ENCODE measurements at places on chromosomes 13 and 19.

DNA sequence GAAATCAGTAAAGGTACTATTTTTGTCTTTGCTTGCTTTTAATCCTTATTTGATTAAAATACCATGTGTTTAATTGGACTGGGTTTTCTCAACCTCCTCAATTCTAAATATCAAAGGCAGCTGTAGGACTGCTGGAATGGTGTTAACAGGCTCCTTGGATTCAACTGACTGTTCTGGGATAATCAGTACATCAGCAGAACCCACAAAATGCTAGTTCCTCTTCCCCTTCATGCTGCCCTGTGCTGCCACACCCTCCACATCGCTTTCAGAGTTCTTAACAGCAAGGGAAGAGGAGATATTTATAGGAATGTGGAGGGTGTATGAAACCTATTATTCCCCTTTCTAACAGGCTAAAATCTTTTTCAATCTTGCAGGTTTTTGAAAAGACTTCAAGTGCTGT is 82.4 kb downstream of the KCTD12 start:
- no peak for DNase-seq

DNA sequence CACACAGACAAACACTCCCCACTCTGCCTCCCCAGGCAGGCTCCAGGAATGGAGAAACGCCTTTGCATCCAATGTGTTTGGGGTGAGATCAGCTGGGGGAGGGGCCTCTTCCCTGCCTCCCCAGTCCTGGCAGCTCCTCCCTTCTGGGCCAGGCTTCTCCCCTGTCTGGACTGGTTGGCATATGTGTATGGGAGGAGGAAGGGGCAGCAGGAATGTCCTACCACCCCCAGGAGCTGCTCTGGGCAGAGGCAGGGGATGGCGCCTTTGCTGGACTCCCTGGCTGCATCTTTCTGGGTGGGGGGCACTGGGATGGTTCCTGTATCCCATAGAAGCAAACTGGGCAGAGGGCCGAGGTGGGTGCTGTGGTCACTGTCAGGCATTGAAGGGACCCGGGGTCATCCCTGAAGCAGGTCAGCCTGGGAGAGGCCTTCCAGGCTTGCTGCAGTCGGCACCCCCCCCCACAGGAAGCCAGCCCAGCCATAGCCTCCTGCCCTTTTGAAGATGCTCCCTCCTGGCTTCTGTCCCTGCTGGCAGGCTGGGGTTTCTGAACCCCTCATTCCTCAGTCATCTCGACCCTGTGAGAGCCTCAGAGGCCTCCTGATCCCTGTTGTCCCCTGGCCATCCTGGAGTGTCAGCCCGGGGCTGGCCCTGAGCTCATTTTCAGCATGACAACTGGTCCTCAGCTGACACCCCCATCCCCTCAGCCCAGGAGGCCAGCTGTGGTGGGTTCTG is 21.2 kb upstream of the SLC7A10 start:
- DNase-seq = no peak

DNA sequence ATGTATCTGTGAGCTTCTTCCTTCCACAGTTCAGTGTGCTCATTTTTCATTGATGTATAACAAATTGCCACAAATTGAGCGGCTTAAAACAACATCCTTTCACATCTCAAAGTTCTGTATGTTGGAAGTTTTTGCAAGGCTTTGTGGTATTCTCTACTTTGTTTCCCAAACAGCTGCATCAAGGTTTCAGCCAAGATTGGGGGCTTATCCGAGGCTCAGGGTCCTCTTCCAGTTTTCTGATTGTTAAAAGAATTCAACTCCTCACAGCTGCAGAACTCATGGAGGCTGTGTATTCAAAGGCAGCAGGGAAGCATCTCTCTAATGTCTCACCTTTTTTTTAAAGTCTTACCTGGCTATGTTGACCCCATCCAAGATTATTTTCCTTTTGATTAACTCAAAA is 1369.8 kb downstream of the PCDH9 start:
- DNase-seq = no peak

DNA sequence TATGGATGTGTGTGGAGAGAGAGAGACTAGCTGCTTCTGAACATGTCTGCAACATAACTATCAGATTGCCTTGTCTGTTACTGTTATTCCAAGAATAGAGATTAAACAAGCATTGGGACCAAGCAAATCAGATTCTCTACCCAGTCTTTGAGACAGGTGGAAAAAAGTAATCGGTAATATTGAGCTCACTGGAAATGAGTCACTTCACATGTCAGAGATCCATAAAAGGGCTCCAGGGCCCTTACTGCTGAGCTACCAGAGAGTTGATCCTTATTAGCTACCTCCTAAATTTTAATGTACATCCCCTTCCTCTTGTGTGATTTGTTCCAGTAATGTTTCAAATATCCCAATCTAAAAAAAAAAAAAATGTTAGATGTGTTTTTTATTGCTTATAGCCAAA is 2118.0 kb downstream of the PCDH9 start:
- no peak for DNase-seq

- DNase-seq = no peak
These were observed 31.4 kb upstream of the ZNF492 start for GRCh38 chr19:22602631-22603272.

GRCh38 chr13:26831336-26831908 is 70.8 kb upstream of the GPR12 start:
- no peak for DNase-seq

GRCh38 chr19:2759362-2759761 is 19.5 kb upstream of the SLC39A3 start:
- DNase-seq = no peak

GRCh38 chr19:46945694-46946489 is 73.7 kb upstream of the NPAS1 start:
- DNase-seq = no peak

DNA sequence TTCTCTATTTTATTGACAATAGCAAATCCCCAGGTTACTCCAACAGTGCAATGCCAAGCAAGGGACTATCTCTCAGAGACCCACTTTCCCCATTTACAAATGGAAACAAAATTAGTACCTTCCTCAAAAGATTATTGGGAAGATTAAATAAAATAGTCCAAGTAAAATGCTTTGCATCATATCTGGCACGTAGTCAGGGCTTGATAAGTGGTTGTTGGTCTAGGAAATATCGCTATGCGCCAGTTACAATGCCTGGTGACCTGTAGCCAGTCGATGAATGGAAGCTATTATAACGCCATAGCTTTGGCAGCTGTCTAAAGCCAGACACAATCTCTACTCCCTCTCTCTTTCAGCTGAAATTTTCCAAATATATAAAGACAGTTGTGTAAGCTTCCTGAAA is 220.3 kb downstream of the RAP2A start:
- DNase-seq = no peak

DNA sequence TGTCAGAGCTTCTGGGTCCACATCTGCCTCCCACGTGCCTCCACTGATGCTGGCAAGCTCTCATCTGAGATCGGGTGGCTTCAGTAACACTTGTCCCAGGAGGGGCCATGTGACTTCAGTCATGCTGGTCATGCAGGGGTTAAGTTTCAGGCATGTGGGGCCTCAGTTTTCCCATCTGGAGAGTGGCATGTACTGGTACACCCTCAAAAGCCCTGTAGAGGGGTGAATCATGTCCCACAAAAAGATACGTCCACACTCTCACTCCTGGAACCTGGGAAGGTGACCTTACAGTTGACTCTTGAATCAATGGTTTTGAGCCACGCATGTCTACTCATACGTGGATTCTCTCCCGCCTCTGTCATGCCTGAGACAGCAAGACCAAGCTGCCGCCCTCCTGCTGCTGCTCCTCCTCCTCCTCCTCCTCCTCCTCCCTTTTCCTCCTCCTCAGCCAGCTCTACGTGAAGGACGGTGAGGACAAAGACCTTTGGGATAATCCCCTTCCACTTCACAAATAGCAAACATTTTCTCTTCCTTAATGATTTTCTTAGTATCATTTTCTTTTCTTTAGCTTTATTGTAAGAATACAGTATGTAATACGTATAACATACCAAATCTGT is 53.7 kb downstream of the COMP start:
- DNase-seq = no peak

DNA sequence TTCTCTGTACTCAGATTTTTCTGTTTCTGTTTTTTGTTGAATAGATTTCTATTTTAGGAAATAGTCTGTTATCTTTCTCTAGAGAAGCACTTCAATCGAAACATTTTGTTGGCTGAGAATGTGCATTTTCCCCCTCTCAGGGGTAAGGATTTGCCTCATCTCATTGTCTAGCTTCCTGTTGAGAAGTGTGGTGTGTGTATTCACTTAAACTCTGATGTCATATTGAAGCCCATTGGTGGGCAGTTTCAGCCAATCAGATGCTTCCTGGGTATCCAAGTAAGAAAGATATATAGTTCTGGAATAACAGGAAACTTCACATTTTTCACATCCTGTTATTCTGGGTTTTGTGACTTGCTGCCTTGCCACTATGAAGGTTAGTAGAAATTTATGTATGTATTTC is 87.6 kb downstream of the ARHGEF7 start:
- DNase-seq = no peak

- DNase-seq = peak; percentile 17
These were observed 1.5 kb upstream of the ERICH4 start for GRCh38 chr19:41441321-41441945.

DNA sequence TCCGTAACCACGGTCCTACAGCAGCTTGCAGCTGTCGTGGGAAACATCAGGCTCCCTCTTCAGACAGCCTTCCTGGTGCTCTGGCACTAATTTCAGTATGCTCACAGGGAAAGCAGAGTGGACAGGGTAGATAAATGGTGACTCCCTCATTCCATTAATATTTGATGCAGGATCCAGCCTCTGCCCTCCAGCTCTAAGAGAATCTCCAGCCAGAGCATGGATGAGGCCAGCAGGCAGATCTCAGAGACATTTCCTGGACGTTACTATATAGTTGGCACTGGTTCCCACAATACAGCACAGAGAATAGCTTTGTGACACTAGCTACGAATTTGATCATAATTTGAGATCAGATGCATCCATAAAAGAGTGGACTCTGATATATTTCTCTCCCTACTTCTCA is 341.4 kb downstream of the LIG4 start:
- no peak for DNase-seq

DNA sequence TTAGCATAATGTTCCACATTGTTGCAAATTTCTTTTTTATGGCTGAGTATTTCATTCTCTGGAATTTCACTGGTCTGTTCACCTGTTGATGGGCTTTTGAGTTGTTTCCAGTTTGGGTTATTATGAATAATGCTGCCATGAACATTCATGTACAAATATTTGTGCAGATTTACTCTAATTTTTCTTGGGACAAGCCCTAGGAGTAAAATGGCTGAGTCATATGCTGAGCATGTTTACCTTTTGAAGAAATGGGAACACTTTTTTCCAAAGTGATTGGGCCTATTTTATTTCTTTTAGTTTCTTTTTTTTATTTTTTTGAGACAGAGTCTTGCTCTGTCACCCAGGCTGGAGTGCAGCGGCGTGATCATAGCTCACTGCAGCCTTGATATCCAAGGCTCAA is 4.7 kb upstream of the FBL start:
- no peak for DNase-seq

- no peak for DNase-seq
These were observed 84.7 kb downstream of the KDM4B start for GRCh38 chr19:5053661-5054060.

DNA sequence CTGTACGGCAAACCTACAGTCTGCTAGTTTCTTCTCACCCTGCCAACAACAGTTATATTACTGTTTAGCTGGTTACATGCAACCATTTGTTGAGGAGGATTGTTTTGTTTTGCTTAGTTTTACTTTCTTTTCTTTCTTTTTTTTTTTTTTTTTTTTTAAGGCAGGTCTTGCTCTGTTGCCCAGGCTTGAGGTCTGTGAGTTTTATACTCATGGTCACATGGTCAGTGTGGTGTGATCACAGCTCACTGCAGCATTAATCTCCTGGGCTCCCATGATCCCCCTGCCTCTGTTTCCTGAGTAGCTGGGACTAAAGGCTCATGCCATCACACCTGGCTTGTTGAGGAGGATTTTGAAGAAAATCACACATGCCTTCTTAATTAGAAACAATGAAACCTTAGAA is 505.6 kb downstream of the GPC5 start:
- no peak for DNase-seq

DNA sequence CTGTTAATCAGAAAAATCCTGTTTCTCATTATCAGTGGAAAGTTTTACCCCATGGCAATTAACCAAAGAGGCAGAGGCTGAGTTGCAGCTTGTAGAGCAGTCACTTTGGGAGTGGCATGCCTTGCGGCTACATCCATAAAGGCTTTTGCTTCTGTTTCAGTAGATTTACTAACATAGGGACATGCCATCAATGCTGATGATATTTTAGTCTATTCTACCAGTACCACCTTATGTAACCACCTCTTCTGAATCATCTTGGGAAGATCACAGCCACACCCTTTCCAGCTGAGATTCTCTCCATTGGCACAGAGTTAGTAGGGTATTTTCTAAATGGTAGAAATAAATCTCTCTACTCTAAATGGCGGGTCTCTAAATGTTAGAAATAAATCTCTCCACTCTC is 37.5 kb downstream of the POSTN start:
- no peak for DNase-seq

GRCh38 chr19:1110809-1111640 is 7.2 kb downstream of the GPX4 start:
- DNase-seq = no peak

GRCh38 chr13:91313581-91313980 is 33.9 kb upstream of the MIR17HG start:
- DNase-seq = no peak

- DNase-seq = no peak
These were observed 1.8 kb downstream of the SHISA7 start for GRCh38 chr19:55441319-55441691.

GRCh38 chr19:21256722-21257121 is 72.5 kb downstream of the ZNF708 start:
- no peak for DNase-seq

- no peak for DNase-seq
These were observed 9.1 kb upstream of the C19orf12 start for GRCh38 chr19:29724102-29724641.

GRCh38 chr13:71869274-71869673 is 2.3 kb upstream of the DACH1 start:
- no peak for DNase-seq

DNA sequence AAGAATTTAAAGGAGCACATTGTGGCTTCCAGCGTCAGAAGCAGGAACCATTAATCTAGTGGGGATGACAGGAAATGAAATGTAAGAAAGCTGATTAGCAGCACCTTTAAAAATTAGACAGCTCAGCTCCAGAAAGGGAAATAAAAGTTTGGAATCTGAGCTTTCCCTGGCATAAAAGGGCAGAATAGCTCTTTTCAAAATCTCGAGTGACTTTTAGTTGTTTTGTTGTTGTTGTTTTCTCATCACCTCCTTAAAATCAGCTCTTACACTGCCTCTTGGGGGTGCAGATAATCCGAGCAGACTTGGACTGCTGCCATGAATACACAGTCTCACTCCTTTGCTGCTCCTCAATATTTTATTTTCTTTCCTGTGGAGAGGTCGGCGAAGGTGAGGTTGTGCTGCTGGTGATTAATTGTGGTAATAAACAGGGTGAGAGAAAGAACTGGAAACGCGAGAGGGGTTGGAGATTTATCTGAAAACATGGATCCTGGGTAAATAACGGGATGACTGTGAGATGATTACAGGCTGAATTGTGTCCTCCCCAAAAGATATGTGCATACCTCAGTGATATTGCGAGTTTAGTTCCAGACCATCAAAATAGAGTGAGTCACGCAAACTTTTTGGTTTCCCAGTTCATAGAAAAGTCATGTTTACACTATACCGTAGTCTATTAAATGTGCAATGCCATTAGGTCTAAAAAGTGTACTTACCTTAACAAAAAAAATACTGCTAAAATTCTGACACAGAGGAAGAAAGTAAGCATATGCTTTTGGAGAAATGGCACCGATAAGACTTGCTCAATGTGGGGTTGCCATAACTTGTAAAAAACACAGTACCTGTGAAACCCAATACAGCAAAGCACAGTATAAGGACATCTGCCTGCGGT is 787.7 kb downstream of the UQCRFS1 start:
- DNase-seq = no peak
